ENCODE measurements at places on chromosomes 7 and 10. TPM values are rescaled to one million over a fixed set of nuclear protein-coding genes. Genes with fewer than 3 reads are reported as not detected.

Gene CFAP69
- total RNA-seq: 0.21 TPM

Gene ABCC2
- 3.4 TPM for total RNA-seq

Gene ITIH2
- total RNA-seq: not detected

Gene GTPBP10
- 17.9 TPM for total RNA-seq

Gene NUTM2B
- 0.78 TPM for total RNA-seq

- H3K4me1 ChIP-seq: no peaks in the 10 kb centered on the region
- no peak overlapping the region for H3K27ac ChIP-seq
- no peaks in the 10 kb centered on the region for H3K36me3 ChIP-seq
- H3K4me3 ChIP-seq: no peak overlapping the region
Measured at GRCh38 chr10:44035474-44036197, 349.3 kb downstream of the CXCL12 start.

GRCh38 chr10:112843623-112844022 lies 106.4 kb upstream of the TCF7L2 start:
- H3K4me3 ChIP-seq: no peak overlapping the region
- DNase-seq: no peak
- no peaks in the 10 kb centered on the region for H3K27me3 ChIP-seq
- H3K4me1 ChIP-seq: no peaks in the 10 kb centered on the region
- no peak overlapping the region for H3K27ac ChIP-seq
- H3K36me3 ChIP-seq: peaks cover 15% of the 10 kb centered on the region

- peak overlapping the region; percentile 36 for H3K4me3 ChIP-seq
- peak overlapping the region; percentile 55 for H3K27ac ChIP-seq
- H3K27me3 ChIP-seq: no peaks in the 10 kb centered on the region
- peaks cover 77% of the 10 kb centered on the region for H3K4me1 ChIP-seq
- H3K36me3 ChIP-seq: peaks cover 19% of the 10 kb centered on the region
Measured at GRCh38 chr7:139731802-139732470, 45.9 kb downstream of the HIPK2 start.

GRCh38 chr7:23332910-23333612 lies 33.9 kb downstream of the MALSU1 start:
- peaks cover 10% of the 10 kb centered on the region for H3K27me3 ChIP-seq
- DNase-seq: no peak
- H3K4me3 ChIP-seq: no peak overlapping the region
- H3K36me3 ChIP-seq: no peaks in the 10 kb centered on the region
- H3K4me1 ChIP-seq: no peaks in the 10 kb centered on the region
- H3K27ac ChIP-seq: no peak overlapping the region

DNA sequence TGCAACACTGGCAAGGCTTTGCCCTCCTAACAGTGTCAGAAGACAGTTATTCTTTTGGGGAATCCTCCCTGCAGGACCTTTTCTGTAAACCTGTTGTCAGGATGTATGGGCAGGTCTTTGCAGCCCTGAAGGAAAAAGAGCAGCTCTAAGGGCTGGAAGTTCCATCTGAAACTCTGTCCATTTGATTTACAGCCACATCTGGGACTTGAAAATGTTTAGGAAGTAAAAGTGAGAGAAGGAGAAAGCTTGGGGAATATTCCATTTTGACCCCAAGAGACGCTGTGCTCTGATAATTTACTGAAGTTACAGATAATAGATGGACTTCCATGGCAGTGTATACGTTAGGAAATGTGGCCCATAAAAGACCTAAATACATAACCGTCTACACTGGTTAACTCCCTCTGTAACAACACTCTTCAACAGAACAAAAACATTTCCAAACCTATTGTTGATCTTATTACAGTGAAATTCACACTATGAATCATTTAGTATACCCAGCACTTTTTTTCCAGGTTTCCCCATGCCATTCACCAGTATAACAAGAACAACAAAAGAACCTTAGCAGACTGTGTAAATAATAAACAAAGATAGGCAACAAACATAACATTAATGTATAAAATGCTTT lies 89.1 kb downstream of the KIAA1549 start:
- H3K36me3 ChIP-seq: no peaks in the 10 kb centered on the region
- H3K4me1 ChIP-seq: no peaks in the 10 kb centered on the region
- H3K27ac ChIP-seq: no peak overlapping the region

DNA sequence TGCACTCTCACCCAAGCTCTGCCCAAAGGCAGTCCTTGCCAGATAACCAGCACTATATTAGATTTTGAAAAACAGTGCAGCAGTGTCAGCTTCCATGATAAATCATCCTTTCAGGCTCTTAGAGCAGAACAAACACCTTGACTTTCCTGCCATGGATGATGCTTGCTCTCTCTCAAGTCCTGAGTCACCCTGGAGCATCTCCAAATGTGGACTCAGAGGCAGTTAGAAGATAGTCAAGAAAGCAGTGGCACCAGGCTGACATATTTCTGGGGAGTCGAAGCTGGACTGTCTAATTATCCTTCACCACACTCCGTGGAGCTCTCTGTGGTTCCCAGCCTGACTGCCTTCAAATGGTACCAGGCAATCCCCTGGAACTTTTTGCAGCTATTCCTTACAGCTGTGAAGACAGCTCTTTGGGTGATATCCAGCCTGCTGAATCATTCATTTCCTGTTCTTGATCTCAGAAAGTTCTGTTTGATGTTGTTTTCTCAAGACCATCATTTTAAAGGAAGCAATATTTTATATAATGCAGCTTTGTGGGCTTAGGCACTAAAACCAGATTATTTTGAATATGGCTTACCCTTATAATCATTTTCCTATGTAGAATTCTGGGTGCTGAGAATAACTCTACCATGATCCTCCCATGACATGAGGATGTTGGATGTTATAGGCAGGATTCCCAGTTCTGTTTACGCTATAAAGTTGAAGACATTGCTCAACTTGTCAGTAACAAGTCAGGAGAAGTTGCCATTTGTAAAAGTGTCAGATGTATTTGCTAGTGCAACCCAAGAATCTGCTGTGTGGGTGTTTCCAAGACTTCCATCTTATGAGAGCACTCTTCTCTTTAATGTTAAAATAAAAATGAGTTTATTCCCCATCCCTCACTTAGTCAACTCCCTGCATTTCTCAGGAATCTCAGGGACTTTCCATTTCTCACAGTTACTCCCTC lies 233.8 kb downstream of the C7orf25 start:
- no peak overlapping the region for H3K27ac ChIP-seq
- H3K4me1 ChIP-seq: no peaks in the 10 kb centered on the region
- H3K27me3 ChIP-seq: peaks cover 16% of the 10 kb centered on the region
- no peak overlapping the region for H3K4me3 ChIP-seq
- no peak for DNase-seq

- H3K4me1 ChIP-seq: no peaks in the 10 kb centered on the region
- no peak for DNase-seq
- no peaks in the 10 kb centered on the region for H3K36me3 ChIP-seq
- no peak overlapping the region for H3K4me3 ChIP-seq
- peaks cover 12% of the 10 kb centered on the region for H3K27me3 ChIP-seq
Measured at GRCh38 chr7:131769241-131769640, 212.8 kb upstream of the PODXL start.

- no peaks in the 10 kb centered on the region for H3K36me3 ChIP-seq
- H3K27ac ChIP-seq: no peak overlapping the region
- H3K27me3 ChIP-seq: peaks cover 5% of the 10 kb centered on the region
- H3K4me1 ChIP-seq: peaks cover 12% of the 10 kb centered on the region
Measured at GRCh38 chr10:132866601-132867381, 75.6 kb downstream of the CFAP46 start.

DNA sequence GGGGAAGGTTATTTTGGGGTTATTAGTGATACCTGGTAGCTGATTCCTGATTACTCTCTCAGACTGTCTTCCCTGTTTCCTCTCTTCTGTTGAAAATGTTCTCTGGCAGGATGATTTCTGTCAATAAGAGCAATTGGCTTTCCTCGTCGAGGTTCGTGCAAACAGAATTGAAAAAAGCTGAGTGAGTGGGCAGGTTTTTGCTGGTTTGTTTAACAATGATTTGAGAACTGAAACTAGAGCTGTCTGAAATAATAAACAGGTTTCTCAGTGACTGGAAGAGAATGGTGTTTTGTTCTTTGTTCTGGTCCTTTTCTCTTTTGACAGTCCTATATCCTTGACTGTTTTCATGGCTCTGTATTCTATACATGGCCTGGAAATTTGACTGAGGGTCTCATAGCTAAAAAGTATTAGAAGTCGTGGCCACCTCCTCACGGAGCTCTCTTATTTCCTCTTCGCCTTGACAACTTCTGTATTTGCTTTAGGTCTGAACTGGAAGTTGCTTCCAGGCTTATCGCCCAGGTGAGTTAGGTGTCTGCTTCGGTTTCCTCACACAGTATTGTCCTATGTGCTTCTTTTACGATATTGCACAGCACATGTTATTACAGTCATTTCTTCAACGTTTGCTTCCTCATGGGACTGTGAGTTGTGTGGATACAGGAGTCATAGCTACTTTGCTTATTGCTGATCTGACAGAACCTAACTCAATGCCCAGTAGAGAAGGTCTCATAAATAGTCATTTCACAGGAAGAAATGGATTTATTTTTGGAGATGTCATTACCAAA lies 403.6 kb downstream of the NRG3 start:
- no peak for DNase-seq
- H3K27me3 ChIP-seq: no peaks in the 10 kb centered on the region
- no peaks in the 10 kb centered on the region for H3K4me1 ChIP-seq
- no peak overlapping the region for H3K27ac ChIP-seq
- H3K4me3 ChIP-seq: no peak overlapping the region

DNA sequence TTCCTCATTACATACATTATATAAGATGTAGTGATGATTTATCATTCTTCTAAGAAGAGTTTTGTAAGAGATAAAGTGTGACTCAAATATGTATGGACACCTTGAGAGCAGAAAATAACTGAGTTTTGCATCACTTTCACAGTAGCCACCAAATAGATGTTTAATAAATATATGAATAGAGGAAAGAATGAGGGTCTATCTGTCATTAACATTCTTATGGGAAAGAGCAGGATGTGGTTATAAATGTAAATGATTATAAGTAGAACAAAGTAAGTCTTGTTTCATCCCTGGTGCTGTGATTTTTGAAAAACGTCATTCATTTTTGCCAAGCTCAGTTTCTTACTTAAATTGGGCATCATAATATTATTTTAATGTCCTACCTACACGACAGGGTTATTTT lies 15.0 kb upstream of the CRPPA start:
- H3K27ac ChIP-seq: no peak overlapping the region
- no peak for DNase-seq
- no peaks in the 10 kb centered on the region for H3K36me3 ChIP-seq

DNA sequence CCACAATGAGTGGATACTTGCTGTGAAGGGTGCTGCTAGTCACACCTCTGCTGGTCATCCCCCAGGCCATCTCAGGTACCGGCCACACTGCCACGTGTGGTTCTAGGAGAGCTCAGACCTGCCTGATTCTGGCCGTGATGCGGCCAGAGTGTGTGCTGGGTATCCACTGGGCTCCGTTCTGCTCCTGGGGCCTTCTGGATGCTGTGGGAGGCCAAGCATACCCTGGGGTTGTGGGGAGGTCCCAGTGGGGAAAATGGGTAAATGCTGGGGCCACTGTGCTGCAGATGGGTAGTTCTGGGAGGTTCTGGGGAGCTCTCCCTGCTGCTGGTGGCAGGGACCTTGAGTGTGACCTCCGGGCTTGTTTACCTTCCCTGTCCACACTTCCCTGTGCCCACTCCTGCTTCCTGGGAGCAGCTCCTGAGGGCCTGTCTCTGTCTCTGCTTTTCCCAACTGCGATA lies 318.4 kb downstream of the GLRX3 start:
- peaks cover 8% of the 10 kb centered on the region for H3K27me3 ChIP-seq
- DNase-seq: no peak
- H3K27ac ChIP-seq: no peak overlapping the region
- H3K4me1 ChIP-seq: no peaks in the 10 kb centered on the region
